Fibroblast of skin of right quadriceps (primary cell): ENCODE measurements at places on chromosomes 16 and 17.

GRCh38 chr17:46977348-46977747 is 1.7 kb downstream of the RPRML start:
- DNase-seq, result peak; percentile 25

GRCh38 chr17:73593249-73593965 is 50.8 kb downstream of the SDK2 start:
- no peak for DNase-seq

DNA sequence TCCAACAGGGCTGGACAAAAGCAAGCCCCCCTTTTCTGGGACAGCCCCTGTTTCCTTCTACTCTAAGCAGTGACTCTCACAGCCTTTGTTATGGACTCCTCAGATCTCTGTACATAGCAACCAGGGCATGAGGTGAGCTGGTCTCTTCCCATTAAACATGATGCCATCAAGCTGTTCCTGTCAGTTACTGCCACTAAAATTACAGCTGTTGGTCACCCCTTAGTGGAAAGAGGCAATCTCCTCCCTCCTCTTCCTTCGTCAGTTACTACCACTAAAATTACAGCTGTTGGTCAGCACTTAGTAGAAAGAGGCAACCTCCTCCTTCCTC is 95.2 kb upstream of the SMIM36 start:
- DNase-seq, result no peak

GRCh38 chr16:89167425-89167941 is 4.1 kb upstream of the CDH15 start:
- peak; percentile 61 for DNase-seq

- peak; percentile 13 for DNase-seq
These were observed 8.9 kb downstream of the CALB2 start for GRCh38 chr16:71367241-71367976.
